ENCODE measurements at places on chromosomes 2 and 18. TPM values are rescaled to one million over a fixed set of nuclear protein-coding genes. Genes with fewer than 3 reads are reported as not detected.

Gene LOXL3
- total RNA-seq = 18.6 TPM

Gene CHRNG
- 3.3 TPM for total RNA-seq

Gene GATA6
- 27.4 TPM for total RNA-seq

Gene ELOA2
- not detected for total RNA-seq

Gene GPR55
- total RNA-seq = not detected

Gene IL1RN
- total RNA-seq = 0.13 TPM

Gene NTSR2
- not detected for total RNA-seq

Gene PXDN
- total RNA-seq = 509 TPM

Gene ANKRD30BL
- not detected for total RNA-seq

Gene TRIM54
- total RNA-seq = 0.24 TPM

Gene UGT1A5
- not detected for total RNA-seq

Gene KCNG2
- total RNA-seq = 4.7 TPM

Gene ZFP36L2
- total RNA-seq = 14.9 TPM

Gene CLEC4F
- total RNA-seq = not detected

Gene RAB27B
- 7.5 TPM for total RNA-seq

Gene RGPD3
- total RNA-seq = under 0.01 TPM

Gene NEB
- total RNA-seq = 1.9 TPM

Gene C1D
- 29.9 TPM for total RNA-seq

Gene SPATA3
- not detected for total RNA-seq

Gene FNDC4
- 10.4 TPM for total RNA-seq

Gene RNF152
- total RNA-seq = 10.0 TPM

Gene CFC1
- not detected for total RNA-seq

Gene TMEM247
- total RNA-seq = not detected

Gene MC2R
- not detected for total RNA-seq

Gene FIGN
- 1.0 TPM for total RNA-seq

Gene C2orf80
- total RNA-seq = not detected

Gene OR6B2
- total RNA-seq = not detected

Gene TRIM43
- not detected for total RNA-seq

Gene SIGLEC15
- total RNA-seq = 1.0 TPM

Gene CCDC74B
- total RNA-seq = 5.4 TPM

Gene MYO5B
- 2.3 TPM for total RNA-seq

Gene ZNF2
- 3.3 TPM for total RNA-seq

Gene UCN
- 1.0 TPM for total RNA-seq

Gene STK11IP
- 15.4 TPM for total RNA-seq

Measured in epithelial cell of alveolus of lung (primary cell).